Tongue (tissue), 3 donors: ENCODE measurements at places on chromosomes 2 and 18. TPM values are rescaled to one million over a fixed set of nuclear protein-coding genes. Genes with fewer than 3 reads are reported as not detected.

The AMER3 gene
- total RNA-seq = not detected

The AP1S3 gene
- 3.0 TPM for total RNA-seq

The TUBA4B gene
- total RNA-seq = not detected

The MZT2A gene
- total RNA-seq = 51.6 TPM

The FRZB gene
- 38.0 TPM for total RNA-seq

The UGT1A5 gene
- total RNA-seq = 0.51 TPM

The GYPC gene
- 73.4 TPM for total RNA-seq

The CAB39 gene
- 111 TPM for total RNA-seq

The INPP5D gene
- total RNA-seq = 9.1 TPM

The MAL gene
- 16.9 TPM for total RNA-seq

The FN1 gene
- total RNA-seq = 717 TPM
